ENCODE measurements at places on chromosomes 11 and 22.

DNA sequence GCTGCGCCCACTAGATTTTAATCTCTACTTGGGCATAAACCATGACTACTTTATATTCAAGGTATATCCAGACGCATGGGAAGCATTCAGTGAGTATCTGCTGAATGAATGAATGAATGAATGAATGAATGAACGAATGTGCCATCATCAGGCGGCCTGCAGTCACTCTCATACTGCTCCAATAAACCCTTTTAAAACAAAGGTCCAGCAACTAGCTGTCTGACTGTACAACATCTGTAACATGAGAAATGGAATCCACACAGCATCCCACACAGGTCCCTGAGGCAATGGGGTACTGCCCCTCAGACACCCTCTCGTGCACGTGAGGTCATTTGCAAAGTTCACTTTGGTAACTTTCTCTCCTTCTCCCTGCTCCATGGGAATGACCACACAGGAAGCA is 147.5 kb downstream of the LARGE1 start:
- DNase-seq = no peak

DNA sequence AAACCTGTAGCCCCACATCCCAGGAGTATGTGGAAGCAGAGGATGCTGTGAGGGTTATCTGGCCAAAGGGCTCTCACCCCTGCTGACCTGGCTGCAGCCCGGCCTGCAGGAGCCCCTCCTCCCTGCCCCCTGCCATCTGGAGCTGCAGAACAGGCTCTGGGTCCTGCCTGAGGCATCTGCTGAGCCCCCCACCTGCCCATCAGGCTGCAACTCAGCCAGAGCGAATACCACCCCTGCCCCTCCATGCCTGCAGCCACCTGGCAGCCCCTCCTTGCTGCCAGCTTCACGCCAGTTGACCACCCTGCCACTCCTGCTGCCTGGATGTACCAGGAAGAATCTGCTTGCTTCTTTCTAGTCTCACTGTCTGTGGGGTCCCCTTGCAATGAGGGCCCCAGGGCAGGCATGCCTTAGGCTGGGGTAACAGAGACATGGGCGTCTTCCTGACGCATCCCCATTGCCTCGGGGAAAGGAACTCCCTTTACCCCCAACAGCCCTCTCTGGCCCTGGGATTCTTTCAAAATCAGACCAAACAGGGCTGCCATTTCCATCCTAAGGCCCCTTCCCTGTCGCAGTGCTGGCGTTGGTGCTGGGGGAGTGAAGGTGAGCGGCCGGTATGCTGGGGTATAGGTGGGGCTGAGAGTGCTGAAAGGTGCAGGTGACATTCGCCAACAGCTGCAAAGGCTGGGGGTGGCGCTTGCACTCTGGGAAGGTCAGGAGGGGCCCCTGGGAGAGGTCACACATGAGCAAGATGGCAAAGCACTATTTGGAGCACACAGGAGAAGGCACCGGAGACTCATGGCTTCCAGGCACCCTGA is 1334.6 kb downstream of the TBC1D22A start:
- no peak for DNase-seq

DNA sequence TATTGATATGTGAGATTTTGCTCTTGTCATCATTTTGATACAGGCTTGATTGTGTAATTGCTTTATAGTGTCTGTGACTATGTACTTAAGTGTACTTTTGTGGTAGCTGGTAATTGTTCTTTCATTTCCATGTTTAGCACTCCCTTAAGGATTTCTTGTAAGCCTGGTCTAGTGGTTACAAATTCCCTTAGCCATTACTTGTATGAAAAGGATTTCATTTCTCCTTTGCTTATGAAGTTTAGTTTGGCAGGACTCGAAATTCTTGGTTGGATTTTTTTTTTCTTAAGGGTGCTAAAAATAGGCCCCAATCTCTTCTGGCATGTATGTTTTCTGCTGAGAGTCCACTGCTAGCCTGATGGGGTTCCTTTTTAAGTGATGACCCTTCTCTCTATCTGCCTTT is 346.8 kb downstream of the JRKL start:
- DNase-seq = no peak

DNA sequence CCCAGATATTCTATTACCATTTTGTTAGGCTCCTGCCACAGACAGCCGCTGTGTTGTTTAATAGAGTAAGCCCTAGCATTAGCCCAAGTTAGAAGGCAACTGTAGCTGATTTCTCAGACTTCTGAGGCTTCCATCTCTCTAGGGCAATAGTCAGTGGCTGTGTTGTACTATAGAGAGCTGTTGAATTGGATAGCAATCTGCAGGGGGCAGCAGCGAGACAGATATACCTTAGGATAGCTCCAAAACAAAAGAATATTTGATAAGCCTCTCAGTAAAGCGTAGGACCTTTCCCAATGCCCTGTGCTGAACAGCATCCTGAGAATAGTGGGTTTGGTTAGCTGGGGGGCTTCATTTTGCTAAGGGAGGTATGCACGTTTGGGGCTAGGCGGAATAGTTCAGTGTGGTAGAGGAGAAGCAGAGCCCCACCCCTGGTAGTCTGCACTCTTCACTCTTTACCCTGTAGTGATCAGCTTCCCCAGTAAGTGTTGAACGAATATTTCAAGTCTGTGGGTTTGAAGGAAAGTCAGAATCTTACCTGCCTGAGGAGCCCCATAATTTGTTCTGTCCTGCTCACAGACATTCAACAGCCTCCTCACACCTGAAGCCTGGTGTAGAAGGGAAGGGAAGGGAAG is 515.1 kb downstream of the INSC start:
- no peak for DNase-seq

Measured in NCI-H1417 treated with DMSO at 0.1 percent for 48 hours (cell line).